ENCODE measurements at places on chromosomes 3 and 15. TPM values are rescaled to one million over a fixed set of nuclear protein-coding genes. Genes with fewer than 3 reads are reported as not detected.

SCAMP5 gene
- 5.8 TPM for total RNA-seq

NFKBIZ gene
- total RNA-seq, result 15.1 TPM

CHDH gene
- 0.24 TPM for total RNA-seq

ALDH1A2 gene
- 1.7 TPM for total RNA-seq

RCCD1 gene
- 28.8 TPM for total RNA-seq

HDAC11 gene
- total RNA-seq, result 1.0 TPM

ACTRT3 gene
- total RNA-seq, result 1.3 TPM

MYL3 gene
- total RNA-seq, result not detected

CSPG4 gene
- total RNA-seq, result 0.11 TPM

SLC28A2 gene
- total RNA-seq, result not detected

CLDN18 gene
- total RNA-seq, result not detected

SCN11A gene
- not detected for total RNA-seq

IMPG2 gene
- 0.13 TPM for total RNA-seq

EHHADH gene
- 3.9 TPM for total RNA-seq

KCNAB1 gene
- not detected for total RNA-seq

CEP19 gene
- total RNA-seq, result 6.0 TPM

STRC gene
- total RNA-seq, result 0.17 TPM

Measured in A673 (cell line).